NCI-H526 (cell line): ENCODE measurements at places on chromosomes 6 and 20.

- DNase-seq = peak; percentile 39
These were observed 39.6 kb downstream of the VEGFA start for GRCh38 chr6:43809417-43810305.

- DNase-seq = no peak
These were observed 73.7 kb downstream of the PRND start for GRCh38 chr20:4795394-4795793.

DNA sequence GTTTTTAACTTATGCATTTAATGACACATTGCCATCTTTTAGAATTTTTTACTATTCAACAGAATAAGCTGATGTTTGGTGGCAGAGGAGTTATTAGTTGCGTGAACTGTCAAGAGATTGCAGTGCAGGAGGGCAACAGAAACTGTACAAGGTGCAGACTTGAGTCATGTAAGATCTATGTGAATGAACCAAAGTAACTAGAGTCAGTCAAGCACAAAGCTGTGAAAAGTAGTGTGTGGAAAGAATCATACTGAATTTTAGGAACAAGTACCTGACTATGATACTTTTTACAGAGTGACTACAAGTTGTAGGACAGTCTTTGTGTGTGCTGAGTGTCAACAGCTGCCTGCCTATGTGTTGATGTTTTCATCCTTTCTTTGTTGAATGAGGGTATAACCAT, 2.7 kb upstream of the C6orf163 start:
- no peak for DNase-seq

DNA sequence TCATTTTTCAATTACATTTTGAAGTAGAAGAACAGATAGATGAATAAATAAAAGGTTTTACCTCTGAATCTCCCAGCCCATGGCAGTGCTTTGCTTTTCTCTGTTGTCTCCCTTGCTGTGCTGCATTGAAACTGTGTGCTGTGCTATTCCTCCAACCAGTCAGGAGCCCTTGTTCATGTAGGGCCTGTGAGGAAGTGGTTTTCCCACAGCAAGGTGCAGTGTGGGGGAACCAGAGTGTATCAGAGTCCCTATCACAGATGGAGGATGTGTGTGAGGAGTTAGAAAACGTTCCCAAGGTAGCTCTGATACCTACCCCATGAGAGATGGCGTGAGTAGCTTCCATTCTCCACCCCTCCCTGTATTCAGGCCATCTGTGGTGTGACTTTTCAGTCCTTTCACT, 72.8 kb upstream of the RALGAPA2 start:
- no peak for DNase-seq

- no peak for DNase-seq
These were observed 29.0 kb downstream of the RNASET2 start for GRCh38 chr6:166927240-166927934.

DNA sequence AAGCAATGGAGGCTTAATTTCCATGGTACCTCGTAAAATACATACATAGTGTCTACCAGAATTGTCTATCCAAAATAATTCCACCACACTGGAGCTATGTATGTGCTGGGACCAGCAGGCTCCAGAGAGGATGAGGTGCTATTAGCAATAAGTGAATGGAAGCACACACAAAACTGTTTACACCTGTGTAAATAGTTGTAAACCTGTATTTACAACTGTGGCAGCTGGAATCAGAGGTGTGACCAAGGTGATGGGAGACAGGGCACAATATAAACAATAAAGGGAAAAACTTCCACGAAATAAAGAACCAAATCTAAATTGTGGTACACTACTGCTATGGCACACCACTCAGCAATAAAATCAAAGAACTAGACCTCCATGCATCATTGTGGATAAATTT, 14.4 kb downstream of the RARS2 start:
- peak; percentile 20 for DNase-seq

GRCh38 chr20:61203320-61203719, 48.7 kb upstream of the CDH4 start:
- no peak for DNase-seq

DNA sequence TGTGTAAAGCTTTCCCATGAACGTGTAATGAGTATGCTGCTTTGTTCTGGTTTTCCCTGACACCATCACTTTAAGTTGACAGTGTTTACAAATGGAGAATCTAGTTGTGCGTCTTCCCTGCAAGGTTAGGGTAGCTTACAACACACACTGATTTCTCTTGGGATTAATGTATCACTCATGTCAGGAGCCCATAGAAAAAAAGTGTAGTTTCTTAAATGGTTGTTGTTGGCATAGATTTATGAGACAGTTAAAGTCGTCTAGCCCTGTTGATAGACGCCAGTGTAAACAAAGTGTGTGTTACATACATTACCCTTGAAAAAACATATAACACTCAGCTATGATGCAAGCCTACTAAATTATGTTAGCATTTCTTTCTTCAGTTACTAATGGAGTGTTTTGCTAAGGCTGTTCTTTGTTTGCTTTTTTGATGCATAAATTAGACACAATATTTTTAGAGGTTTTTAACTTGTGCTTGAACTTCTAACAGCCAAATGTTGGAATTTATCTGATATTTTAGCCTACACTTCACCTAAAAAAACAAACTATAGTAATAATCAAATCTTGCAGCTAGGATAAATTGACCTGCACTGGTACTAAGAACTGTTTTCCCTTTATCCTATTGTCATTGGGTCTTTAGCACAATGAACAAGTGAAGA, 88.6 kb downstream of the RNF217 start:
- no peak for DNase-seq

DNA sequence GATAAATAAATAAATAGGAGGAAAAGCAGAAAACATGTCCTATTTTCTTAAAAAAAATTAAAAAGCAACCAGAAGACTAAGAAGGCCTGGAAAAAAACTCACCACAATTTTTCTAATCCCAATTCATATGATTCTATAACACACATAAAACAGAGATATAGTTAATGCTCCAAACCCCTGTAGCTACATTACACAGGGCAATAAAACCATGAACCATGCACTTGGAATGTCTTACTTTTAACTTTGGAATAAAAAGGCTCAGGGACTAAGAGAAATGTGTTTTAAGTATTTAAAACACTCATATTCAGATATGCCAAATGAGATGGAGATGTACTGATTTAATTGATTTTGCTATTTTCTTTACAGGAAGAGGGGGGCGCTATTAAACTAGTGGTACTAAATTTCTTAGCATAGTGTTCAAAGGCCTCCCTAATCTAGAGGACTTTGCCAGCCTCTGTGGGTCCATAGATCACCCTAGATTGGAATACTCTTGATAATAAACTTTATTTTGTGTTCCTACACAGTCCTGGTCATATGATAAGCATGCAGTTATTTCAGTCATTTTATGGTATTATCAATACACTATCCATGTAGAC, 30.3 kb upstream of the GCM1 start:
- DNase-seq = no peak

- DNase-seq = no peak
These were observed 472.6 kb upstream of the SULF2 start for GRCh38 chr20:48257833-48258232.

- DNase-seq = no peak
These were observed 6.1 kb upstream of the PM20D2 start for GRCh38 chr6:89139509-89140346.

DNA sequence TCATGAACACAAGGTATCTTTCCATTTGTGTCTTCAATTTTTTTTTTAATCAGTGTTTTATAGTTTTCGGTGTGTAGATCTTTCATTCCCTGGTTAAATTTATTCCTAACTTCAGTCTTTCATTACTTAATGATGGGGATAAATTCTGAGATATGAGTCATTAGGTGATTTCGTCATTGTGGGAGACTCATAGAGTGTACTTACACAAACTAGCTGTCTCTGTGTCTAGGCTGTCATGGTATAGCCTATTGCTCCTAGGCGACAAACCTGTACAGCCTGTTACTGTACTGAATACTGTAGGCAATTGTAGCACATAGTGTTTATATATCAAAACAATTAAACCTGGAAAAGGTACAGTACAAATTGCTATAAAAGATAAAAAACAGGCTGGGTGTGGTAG, 42.1 kb downstream of the SMAP1 start:
- no peak for DNase-seq

DNA sequence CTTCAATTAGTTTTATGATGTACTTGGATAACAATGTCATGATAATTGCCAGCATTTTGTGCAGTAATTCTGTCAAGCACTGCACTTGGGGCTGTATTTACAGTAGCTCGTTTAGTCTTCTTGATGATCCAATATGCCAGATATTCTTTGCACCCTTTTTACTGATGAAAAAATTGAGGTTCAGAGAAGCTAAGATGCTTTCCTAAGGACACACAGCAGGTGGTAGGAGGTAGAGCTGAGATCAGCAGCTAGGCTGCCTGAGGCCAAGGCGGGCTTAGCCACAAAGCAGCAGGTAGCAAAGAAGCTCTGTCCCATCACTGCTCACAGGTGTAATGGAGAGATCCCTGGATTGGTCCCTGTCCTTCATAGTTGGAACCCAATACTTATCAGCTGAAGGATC, 33.3 kb downstream of the SUMO4 start:
- no peak for DNase-seq

DNA sequence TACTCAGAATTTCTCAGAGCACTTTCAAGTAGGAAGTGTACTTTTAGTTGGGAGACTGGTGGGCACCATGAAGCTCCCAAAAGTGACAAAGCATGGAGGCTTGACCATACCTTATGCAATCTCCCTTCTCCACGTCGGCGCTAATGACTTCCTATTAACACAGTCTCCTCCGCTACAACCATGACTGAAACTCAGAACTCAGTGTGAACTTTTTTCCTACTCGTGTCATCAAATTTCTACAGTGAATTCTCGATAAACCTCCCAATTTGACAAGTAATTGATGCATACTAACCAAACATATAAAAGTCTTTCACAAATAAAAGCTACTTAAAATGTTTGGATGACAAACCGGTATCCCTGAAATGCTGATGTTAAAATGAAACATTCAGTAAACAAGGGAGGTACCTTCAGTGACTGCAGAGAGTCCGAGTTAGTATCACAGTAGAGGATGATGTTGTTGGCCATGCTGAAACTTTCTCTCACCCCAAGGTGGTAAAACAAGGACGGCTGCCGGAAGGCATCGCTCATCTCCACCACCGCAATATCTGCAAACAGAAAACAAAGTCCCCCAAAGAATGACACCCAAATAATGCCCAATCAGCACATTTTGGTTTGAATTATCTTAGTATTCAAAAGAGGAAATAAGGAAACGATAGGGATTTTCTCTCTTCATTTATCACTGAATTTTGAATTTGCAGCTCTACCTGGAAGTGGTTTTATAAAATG, 72.1 kb downstream of the MAP3K5 start:
- DNase-seq = no peak

DNA sequence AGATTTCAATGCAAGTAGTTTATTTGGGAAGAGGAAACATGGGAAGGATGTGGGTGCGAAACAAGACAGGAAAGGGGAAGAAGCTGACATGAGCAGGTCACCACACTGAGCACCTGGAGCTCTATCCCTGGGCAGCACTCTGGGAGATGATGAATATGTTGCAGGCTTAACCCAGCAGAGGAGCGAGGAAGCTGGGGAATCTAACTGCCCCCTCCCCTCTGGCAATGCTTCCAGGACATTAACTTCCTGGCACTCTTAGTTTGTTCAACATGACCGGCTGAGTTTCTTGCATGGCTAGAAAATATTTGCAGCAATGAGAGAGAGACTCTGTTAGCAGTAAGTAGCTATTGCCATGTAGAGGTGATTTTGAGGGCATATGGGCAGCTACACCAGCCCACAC, 4.9 kb upstream of the ADA start:
- no peak for DNase-seq

GRCh38 chr6:64233746-64234145, 598.1 kb downstream of the PHF3 start:
- no peak for DNase-seq

GRCh38 chr6:121999456-122000065, 399.9 kb upstream of the HSF2 start:
- DNase-seq = no peak

- no peak for DNase-seq
These were observed 21.3 kb downstream of the PRR18 start for GRCh38 chr6:166286839-166287271.

DNA sequence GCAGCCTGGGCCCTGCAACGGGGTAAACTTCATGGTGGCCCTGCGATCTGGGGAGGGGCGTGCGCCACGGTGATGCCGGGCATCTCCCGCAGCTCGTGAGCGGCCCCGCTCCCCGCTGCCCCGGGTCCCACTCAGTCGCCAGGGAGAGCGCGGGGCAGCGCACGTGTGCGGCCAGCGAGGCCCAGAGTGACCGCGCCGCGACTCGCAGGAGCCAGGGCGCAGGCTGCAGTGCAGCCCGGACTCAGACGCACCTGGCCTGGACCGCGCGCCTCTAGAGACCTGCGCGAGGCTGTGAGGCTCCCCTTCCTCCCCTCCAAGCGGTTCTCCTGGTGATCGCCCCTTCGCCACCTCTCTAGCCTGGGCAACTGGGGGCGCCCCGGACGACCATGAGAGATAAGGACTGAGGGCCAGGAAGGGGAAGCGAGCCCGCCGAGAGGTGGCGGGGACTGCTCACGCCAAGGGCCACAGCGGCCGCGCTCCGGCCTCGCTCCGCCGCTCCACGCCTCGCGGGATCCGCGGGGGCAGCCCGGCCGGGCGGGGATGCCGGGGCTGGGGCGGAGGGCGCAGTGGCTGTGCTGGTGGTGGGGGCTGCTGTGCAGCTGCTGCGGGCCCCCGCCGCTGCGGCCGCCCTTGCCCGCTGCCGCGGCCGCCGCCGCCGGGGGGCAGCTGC, 652 bp downstream of the BMP6 start:
- peak; percentile 58 for DNase-seq

DNA sequence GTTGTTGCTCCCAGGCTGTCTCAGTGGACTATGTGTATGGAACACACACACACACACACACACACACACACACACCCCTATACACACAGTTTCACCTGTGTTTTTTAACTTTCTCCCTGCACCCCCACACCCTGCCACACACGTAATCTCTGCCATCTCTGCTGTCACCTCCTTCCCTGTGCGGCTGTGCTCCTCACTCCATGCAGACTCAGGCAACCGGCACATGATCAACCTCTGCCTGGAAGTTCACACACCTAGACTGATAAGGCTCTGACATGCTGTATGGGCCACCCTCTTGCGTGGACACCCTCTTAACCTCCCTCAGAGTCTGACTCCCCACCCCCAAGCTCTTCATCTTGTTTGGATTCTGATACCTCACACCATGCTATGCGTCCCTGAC, 152.3 kb upstream of the THEMIS start:
- no peak for DNase-seq

- no peak for DNase-seq
These were observed 33.5 kb upstream of the RAB23 start for GRCh38 chr6:57255451-57256169.

- no peak for DNase-seq
These were observed 117.0 kb upstream of the ASCC3 start for GRCh38 chr6:100998111-100998510.

- DNase-seq = no peak
These were observed 78.1 kb downstream of the PRDM1 start for GRCh38 chr6:106163966-106164877.

DNA sequence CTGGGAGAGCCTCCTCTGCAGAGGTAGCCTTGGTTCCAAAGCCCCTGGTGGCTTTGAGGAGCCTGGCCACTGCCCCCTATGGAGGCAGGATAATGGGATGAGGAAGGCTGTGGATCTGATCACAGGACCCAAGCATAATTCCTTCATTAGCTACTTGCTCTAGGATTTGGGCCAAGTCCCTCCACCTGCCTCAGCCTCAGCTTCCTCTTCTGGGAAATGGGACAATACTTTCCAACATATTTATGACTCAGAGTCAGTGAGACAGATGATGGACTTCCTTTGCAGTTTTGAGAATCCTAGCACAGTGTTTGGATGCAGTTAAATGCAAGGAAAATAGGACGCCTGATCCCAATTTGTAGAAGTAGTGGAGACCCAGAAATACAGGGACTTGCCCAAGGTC, 63.8 kb upstream of the MYL9 start:
- no peak for DNase-seq

GRCh38 chr6:56004426-56004825, 129.0 kb upstream of the BMP5 start:
- DNase-seq = no peak

GRCh38 chr6:16438718-16439591, 200.6 kb downstream of the GMPR start:
- DNase-seq = no peak
